ENCODE measurements at places on chromosomes 3 and 15.

- no peak for DNase-seq
Observed at GRCh38 chr3:18635215-18635614, 210.1 kb upstream of the SATB1 start.

DNA sequence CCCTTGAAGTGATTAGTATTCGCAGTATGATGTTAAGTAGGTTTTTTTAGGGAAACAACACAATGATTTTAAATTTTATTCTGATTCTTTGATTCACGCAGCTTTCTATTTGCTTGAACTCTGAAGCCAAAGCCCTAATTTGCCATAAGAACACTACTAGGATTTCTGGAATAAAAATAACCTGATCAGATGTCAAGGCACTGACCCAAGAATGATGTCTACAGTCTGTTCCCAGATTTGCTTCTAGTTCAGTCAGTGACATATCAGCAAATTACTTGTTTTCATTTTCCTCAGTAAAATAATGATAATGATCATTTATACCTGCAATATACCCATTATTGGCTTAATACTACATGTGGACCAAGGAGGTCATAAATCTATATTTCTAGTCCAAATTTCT lies 179.5 kb upstream of the EIF1B start:
- DNase-seq, result no peak

GRCh38 chr3:152591515-152591914 lies 243.4 kb upstream of the P2RY1 start:
- no peak for DNase-seq

DNA sequence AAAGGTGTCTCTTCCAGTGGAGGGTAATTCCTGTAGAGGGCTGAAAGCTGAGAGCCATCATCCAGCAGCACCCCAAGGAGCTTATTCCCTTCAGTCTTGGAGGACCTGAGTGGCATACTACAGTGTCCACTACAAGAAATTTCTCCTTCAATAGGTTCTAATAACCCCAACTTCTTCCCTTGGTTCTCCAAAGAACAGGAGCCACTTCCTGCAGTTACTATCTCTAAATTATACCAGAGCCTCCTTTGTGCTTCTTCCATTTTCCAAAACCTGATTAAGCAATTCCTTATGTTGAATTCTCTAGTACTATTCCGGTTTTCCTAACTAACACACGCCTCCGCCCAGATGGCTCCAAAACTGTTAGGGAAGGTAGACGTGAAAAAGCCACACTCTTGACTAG lies 50.4 kb downstream of the DCLK3 start:
- DNase-seq, result no peak

GRCh38 chr15:66735909-66736305 lies 33.9 kb downstream of the SMAD6 start:
- no peak for DNase-seq

- DNase-seq, result no peak
Observed at GRCh38 chr15:74799255-74799855, 13.3 kb upstream of the LMAN1L start.

DNA sequence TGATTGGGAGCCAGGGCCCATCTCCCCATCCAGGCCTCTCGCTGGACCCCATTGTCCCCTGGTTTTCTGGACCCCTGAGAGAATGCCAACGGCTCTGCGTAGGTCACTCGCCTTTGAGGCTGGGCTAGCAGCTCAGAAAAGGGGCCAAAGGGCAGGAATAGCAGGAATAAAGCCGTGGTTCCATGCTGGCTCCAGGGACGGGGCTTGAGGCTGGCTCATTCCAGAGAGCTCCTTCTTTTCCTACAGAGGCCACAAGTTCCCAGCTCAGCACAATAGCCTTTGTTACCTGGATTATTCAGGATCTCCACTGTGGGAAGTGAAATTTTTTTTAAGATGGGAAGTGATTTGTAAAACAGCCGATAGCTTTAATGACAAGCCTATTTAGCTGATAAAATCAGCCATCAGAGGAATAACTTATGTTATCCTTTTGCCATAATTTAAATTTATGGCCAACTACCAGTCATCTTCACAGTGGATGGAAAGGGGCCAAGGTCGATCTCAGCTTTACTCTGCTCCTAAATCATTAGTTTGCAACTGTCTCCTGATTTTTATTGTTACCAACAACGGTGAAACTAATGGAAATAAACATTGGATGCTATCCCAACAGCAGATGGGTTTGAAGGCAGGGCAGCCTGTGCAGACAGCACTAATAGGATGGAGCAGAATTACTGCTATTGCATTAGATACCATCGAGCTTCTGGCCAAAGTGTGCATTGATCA lies 124.3 kb downstream of the TMEM266 start:
- DNase-seq, result no peak

- no peak for DNase-seq
Observed at GRCh38 chr15:42284551-42284950, 11.3 kb upstream of the TMEM87A start.

GRCh38 chr15:80967991-80968510 lies 21.6 kb downstream of the MESD start:
- no peak for DNase-seq

DNA sequence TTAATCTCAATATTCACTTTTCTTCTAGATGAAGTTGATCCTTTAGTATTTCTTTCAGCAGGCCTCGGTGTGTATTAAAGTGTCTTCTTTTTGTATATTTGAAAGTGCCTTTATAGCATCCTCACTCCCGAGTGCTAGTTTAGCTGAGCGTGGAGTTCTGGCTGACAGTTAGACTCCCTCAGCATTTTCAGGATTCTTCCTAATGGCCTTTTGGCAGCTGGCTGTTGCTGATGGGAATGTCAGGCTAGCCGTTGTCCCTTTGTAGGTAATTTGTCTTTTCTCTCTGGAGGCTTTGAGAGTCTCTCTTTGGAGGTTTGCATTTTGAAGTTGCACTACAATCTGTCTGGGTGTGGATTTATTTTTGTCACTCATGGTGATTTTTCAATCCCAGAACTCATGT lies 94.4 kb downstream of the SRGAP3 start:
- DNase-seq, result no peak

- DNase-seq, result no peak
Observed at GRCh38 chr3:11699083-11699427, 55.3 kb upstream of the VGLL4 start.

Data from left ventricle myocardium inferior (tissue), 1 donor.